ENCODE measurements at places on chromosomes 12 and 14.

GRCh38 chr14:74144789-74145188 lies 60.0 kb downstream of the LIN52 start:
- DNase-seq: no peak

GRCh38 chr12:132827763-132828703 lies 636 bp downstream of the GOLGA3 start:
- DNase-seq: no peak

DNA sequence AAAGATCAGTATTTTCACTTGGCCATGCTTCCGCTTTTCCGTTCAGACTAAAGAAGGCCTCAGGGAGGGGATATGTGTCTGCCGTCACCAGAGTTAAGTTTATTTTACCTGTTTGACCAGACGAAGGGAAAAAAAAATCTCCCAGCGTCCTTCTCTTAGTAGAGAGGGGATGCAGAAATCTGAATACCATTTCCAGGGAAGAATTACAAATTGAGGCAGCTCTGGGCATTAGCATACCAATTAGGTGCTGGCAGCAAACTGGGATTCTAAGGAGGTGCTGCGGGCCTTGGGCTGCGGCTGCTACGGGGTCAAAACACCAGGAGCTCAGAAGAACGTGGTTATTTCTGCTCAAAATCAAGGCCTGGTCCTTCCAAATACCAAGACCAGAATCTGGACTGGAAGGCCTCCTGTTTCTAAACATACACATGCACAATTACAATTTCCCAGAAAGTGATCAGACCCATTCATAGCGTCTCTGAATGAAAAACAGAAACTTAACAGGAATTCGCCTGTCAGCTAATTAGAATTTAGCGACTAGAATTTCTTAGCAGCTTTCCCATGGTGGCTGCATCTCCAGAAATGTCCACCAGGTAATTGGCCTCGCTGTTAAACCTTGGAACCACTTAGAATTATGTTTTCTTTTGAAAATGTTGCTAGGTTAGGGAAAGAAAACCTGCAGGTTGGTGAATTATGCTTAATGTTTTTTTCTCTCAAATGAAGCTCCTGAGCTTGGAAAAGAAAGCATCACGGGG lies 617.0 kb downstream of the VRK1 start:
- DNase-seq: no peak

DNA sequence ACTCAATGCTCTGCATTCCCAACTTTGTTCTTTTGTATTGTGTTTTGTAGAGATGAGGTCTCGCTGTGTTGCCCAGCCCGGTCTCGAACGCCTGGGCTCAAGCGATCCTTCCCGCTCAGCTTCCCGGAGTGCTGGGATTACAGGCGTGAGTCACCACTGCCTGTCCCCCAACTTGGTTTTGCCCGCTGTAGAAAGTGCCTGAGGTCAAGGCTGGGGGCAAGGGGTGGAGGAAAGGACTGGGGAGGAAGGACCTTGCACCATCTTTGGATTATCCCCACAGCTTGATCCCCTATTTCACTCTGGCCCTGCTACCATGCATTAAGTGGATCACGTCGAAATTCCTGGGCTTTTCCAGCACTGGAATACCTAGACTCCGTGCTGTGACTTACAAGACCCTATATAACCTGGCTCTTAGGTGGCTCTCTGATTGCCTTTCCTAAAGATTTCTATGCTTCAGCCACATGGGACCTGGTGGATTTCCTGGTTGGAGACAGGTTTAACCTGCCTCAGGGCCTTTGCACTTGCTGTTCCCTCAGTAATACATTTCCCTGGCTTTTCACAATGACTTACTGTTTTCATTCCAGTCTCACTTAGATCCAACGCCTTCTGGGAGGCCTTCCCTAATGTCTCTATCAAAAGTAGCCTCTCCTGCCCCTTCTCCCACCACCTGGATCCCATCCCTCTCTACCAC lies 608 bp upstream of the PIANP start:
- DNase-seq: no peak

- DNase-seq: no peak
These were observed 20.6 kb downstream of the PIK3C2G start for GRCh38 chr12:18281941-18282340.

DNA sequence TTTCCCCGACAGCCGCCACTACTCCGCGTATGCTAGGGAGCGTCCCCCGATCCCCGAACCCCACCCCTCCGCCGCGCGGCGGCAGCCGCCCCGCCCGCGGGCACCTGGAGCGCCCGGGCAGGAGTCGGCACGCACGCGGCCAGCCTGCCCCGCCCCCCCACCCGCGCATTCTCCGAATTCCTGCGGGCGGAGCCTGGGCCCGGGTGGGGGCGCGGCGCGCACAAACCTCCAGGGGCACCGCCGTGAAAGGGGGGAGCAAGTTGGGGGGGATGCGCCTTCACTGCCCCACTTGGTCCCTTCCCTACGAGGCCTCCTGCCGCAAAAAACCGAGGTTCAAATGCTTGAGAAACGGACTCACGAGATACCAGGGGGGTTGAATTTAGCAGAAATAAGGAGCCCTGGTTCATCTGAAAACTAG lies 1.7 kb downstream of the AJUBA start:
- DNase-seq: peak; percentile 29

DNA sequence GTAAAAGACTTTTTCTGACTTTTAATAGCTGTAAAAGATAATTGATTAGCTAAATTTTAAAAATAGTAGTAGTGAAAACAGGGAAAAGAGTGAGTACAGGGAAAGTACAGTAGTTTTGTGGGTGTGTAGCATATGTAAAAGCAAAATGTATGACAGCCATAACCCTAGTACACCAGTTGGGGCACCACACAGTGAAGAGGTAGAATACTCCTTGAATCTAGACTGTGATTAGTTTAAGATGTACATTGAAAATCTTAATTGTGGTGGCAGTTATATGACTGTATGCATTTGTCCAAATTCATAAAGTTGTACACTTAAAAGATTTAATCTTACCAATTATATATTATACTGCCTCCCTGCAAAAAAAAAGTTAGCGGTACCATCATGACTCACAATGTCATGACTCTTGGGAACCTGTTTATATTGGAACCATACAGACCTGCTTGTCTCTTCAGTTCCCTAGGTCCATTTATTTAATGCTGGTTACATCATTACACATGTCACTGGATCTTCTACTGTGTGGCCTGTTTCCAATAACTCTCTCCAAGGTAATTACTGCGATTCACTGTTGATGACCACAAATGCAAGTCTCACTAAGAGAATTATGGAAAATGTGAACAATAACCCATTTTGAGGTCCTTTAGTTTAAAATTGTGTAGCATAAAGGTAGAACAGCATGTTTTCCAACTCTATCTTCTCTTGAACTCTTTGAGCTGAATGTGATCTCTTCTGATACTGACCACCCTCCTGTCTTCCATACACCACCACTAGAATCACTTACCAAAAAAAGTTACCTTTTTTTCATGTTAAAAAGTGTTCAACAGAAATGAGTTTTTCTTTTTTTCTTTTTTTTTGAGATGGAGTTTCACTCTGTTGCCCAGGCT lies 264.2 kb upstream of the AMIGO2 start:
- no peak for DNase-seq

DNA sequence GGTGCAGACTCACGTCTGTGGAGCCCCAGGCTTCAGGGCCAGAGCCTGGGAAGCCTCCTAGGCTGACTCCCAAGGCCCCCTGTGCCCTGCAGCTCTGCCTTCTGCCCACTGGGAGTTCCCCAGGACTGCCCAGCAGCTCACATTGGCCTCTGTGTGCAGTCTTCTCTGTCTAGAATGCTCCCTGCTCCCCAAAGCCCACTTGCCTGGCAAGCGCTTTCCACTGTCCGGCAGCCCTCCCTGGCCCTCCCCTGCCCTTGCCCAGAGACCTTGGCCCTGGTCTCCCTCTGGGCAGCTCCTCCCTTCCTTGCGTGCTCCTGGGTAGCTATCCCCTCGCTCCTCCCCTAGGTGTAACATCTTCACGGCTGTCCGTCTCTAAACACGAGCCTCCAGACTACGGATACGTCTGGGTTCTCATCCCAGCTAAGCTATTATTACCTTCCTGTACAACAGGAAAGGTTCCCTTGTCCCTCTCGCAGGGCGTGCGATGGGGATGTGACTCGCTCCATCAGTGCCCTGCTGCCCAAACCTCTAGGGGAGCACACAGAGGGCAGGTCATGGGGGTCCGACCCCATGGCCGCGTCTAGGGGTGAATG lies 325.5 kb upstream of the RTL1 start:
- no peak for DNase-seq

DNA sequence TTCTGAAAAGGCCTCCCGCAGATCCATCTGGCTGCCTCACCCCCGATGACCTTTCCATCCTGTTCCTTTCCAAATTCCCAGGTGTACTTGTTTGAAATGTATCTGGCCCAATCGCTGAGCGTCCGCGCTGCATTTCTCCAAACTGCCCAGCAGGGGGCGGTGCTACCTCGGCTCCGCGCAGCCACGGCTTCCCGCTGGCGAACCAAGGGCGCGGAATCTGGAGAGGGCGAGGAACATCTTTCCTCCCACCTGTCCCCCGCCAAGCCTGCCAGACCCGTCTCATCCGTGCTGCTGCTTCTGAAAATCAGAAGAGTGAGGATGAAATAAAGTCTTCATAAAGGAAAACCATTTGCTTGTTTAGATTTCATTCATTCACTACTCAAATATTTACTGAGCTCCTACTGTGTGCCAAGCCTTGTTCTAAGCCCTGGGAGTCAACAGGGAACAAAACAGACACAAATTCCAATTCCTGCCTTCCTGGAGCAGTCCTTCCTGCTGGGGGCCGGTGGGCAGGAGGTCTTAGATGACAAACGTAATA lies 16.8 kb upstream of the MYL2 start:
- peak; percentile 46 for DNase-seq

DNA sequence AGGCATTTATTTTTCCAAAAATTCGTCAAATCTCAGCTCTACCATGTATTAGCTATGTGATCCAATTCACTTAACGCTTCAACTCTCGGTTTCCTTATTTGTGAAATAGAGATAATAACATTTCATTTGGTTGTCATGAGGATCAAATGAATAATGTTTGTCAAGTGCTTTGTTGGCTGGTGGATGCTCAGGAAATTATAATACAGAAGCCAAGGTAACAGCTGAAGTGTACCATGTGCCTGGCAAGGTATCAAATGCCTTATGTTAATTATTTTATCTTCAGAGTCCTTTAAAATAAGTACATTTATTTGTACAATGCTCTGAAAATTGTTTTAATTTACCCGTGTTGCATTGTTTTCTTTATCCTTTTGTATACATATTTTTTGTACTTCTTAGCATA lies 6.1 kb upstream of the PRKCH start:
- no peak for DNase-seq

- DNase-seq: no peak
These were observed 64.1 kb upstream of the OTX2 start for GRCh38 chr14:56874375-56874774.

GRCh38 chr14:29603696-29604095 lies 324.0 kb downstream of the PRKD1 start:
- DNase-seq: no peak

- DNase-seq: peak; percentile 63
These were observed 12.9 kb upstream of the MCRS1 start for GRCh38 chr12:49580572-49581535.

GRCh38 chr12:96237035-96237434 lies 42.9 kb downstream of the ELK3 start:
- no peak for DNase-seq

- DNase-seq: no peak
These were observed 309.4 kb upstream of the DIO3 start for GRCh38 chr14:101251812-101252442.

- DNase-seq: no peak
These were observed 464.9 kb downstream of the PRKD1 start for GRCh38 chr14:29462772-29463171.

All from left ventricle myocardium inferior (tissue), 1 donor.